Stimulated activated CD8-positive, alpha-beta memory T cell treated with anti-CD3 and anti-CD28 coated beads, Interleukin-4, amount 100 ng/mL, for 1 hour (primary cell): ENCODE measurements at places on chromosomes 7 and 10.
A peak's percentile ranks its signal among the peaks of the same experiment; 100 is the strongest.

DNA sequence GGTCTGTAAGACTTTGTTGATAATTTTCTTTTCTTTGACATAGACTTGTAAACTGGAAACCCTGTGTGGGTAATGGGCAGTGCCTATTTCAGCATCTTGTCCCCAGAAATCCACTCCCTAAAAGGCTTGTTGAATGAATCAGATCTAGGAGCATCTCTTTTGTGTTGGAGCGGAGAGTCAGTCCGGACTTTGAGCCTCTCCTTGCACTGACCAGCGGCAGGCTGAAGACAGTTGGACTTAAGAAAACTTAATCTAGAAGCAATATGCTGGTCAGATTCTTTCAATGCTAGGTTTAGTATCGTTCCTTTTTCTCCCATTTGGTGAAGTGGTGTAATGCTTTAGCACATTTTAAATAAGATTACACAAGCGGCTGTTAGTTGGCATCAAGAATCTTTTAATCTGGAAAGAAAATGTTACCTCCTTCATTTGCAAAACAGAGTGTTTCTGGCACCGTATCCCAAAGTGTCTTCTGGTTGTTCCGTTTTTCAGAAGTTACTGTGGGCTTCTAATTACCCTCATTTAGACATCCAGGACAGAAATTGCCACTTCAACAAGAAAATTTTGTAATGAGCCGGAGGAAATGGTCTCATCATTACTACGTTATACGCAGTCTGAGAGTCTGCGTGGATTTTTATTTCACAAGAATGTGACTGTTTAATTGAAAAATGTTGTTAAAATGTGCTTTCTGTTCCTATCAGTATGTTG, 74.7 kb downstream of the CUX1 start:
- DNase-seq: no peak

- no peak for DNase-seq
Observed at GRCh38 chr7:35415411-35415822, 161.5 kb upstream of the TBX20 start.

- no peak for DNase-seq
Observed at GRCh38 chr7:1260244-1260635, 27.6 kb downstream of the UNCX start.

DNA sequence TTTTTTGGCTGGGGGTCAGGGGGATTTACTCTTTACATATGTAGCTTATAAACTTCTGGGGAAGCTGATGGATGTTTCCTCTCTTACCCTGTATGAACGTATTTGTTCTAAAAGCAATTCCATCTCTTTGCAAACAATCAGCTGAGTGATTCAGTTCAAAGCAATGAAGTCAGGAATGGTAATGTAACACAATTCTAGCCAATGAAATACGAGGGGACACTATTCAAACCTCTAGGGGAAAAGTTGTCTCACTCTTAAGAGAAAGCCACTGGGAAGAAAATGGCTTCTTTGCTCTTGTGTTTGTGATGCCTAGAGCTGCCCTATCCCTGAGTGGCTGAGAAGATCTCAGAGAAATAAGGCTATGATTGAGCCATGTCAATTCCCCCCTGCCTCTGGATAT, 134.8 kb upstream of the SEMA3C start:
- no peak for DNase-seq

GRCh38 chr7:42552227-42552626, 315.2 kb upstream of the GLI3 start:
- no peak for DNase-seq

DNA sequence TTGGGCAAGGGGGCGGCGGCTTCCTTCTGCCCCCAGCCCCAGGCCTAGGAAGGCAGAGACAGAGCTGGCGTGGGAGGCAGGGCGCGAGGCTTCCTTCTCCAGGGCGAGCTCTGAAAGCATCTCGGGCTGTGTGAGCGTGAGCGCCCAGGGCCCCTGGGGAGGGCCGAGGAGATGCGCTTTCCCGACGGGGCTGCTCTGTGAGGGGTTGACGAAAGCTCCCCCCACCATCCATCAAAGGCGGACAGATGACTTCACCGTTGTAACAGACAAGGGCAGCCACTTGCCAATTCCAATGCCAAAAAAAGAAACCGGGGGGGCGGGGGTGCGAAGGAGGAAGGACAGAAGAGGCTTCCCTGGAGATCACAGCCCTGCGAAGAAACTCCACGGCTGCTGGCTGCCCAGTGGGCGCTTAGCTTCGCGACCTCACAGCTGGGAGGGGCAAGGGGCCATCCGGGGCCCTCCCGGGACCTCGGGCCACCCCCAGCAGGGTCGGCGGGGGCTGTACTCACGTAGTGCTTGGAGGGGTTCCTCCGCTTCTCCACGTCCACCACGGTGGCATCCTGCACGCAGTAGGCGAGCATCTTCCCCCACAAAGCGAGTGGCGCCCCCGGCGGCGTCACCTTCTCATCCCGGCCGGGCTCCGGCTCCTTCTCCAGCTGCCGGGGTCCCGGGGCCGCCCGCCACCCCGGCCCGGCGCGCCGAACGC, 537 bp downstream of the SH3PXD2A start:
- no peak for DNase-seq

GRCh38 chr7:5222841-5223411, 32.9 kb downstream of the WIPI2 start:
- no peak for DNase-seq

GRCh38 chr7:75739796-75740672, 1.3 kb upstream of the HIP1 start:
- DNase-seq: peak; percentile 7

DNA sequence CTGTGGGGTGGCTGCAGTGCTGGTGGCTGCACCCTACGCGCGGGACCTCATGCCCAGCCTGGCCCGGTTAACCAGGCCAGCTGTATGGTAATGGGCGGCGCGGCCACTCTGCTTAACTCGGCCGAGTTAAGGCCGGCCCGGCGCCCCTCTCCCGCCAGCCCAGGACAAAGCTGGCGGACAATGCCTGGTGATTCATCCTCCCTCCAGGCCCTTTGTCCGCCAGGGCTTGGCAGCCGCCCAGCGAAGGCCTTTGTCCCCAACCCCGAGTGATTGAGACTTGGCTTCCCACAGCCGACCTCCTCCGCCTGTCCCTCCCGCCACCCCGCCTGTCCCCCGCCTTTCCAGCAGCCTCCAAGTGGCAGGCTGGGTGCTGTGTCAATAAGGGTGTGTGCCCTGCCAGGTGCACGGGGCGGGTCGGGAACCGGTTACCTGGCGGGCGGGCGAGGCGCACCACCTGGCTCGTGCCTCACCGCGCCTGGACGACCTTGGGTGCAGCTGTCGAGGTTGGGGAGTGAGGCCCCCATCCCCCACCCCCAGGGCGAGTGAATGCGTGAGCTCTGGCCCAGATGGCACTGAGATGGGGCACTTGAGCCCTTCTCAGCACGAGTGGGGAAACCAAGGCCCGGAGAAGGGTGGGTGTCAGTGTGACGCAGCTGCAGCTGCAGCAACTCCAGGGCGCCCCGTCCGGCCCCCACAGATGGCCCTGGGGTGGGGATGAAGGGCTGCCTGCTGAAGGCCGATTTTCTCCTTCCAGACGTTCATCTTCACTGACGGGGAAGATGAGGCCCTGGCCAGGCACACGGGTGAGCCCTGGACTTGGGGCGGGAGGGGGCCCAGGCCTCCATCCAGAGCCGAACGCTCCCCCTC, 4.6 kb downstream of the LFNG start:
- no peak for DNase-seq

- DNase-seq: no peak
Observed at GRCh38 chr10:96588616-96589419, 2.0 kb upstream of the TM9SF3 start.

GRCh38 chr7:151937286-151937685, 19.0 kb upstream of the GALNTL5 start:
- DNase-seq: no peak

DNA sequence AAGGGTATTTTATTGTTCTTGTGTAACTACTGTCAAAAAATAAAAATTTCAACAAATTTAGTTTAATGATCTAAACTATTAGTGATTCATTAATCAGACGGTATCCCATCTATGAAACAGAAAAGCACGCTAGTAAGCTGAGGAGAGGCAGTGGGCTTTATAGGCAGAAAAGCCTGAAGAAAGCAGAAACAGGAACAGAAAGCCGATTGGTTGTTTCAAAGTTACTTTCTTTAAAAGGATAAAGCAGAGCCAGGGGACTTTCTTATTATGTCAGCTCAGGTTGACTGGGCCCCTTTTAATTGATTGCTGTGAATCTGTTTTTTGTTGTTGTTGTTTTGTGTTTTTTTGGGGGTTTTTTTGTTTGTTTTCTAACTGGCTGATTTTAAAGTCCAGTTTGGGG, 105.5 kb downstream of the TES start:
- no peak for DNase-seq

DNA sequence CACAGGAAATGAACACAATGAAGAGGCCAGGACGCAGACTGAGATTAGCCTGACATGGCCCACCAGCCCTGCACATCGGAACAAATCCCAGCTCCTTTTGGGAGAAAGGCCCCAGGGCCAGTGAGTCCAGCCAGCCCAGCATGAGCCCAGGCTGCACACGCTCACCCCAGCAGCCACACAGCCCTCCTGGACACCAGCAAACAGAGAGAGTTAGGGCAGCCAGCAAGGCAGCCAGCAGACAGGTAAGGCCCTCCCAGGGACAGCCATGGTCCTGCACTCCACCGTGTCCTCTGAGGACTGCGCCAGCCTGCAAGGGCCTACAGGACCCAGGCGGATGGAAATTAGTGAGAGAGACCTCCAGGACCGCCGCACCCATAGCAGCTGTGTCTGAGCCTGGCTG, 8.1 kb upstream of the GRID1 start:
- DNase-seq: no peak

GRCh38 chr10:90977855-90978486, 57.1 kb upstream of the ANKRD1 start:
- no peak for DNase-seq

- DNase-seq: no peak
Observed at GRCh38 chr10:61705022-61705613, 42.4 kb downstream of the CABCOCO1 start.

GRCh38 chr10:102670871-102671434, 26.7 kb downstream of the TRIM8 start:
- DNase-seq: no peak

GRCh38 chr7:43294080-43294630, 181.7 kb downstream of the HECW1 start:
- no peak for DNase-seq

DNA sequence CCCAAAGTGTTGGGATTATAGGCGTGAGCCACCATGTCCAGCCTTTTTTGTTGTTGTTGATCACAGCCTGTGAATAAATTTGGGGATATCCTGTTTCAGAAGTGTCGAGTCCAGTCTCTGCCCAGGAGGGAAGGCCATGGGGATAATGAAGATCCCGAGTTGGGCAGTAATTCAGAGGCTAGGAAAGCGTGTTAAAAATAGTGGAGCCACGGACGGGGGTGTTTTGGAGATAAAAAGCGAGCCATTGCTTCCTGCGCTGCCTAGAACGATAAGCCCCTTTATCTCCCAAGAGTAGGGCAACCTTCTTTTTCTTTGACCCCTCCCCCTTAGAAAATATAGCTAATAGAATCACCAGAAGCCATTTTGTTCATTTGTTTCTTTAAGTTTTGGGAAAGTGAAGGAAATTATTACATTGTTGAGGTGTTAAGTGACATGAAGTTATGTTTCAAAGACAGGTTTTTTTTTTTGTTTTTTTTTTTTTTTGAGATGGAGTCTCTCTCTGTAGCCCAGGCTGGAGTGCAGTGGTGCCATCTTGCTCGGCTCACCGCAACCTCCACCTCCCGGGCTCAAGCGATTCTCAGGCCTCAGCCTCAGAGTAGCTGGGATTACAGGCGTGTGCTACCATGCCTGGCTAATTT, 43.3 kb downstream of the IL15RA start:
- no peak for DNase-seq

- DNase-seq: no peak
Observed at GRCh38 chr10:103835096-103836050, 20.0 kb downstream of the SH3PXD2A start.

- DNase-seq: no peak
Observed at GRCh38 chr7:77827999-77828398, 29.4 kb downstream of the PHTF2 start.

- no peak for DNase-seq
Observed at GRCh38 chr7:100516135-100516812, 22.7 kb upstream of the AGFG2 start.

- no peak for DNase-seq
Observed at GRCh38 chr7:104252409-104253134, 44.8 kb upstream of the ORC5 start.

DNA sequence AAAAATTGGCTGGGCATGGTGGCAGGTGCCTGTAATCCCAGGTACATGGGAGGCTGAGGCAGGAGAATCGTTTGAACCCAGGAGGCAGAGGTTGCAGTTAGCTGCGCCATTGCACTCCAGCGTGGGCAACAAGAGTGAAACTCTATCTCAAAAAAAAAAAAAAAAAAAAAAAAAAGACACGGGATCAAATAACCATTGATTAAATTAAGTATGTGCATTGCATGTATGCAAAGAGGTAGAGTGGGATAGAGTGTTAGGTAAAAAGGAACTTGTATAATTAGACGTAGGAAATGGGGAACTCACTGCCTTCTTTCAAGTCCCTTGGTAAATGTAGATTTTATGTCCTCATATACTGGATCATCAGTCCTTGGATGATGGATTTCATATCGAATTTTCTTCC, 13.1 kb downstream of the VCL start:
- DNase-seq: no peak

DNA sequence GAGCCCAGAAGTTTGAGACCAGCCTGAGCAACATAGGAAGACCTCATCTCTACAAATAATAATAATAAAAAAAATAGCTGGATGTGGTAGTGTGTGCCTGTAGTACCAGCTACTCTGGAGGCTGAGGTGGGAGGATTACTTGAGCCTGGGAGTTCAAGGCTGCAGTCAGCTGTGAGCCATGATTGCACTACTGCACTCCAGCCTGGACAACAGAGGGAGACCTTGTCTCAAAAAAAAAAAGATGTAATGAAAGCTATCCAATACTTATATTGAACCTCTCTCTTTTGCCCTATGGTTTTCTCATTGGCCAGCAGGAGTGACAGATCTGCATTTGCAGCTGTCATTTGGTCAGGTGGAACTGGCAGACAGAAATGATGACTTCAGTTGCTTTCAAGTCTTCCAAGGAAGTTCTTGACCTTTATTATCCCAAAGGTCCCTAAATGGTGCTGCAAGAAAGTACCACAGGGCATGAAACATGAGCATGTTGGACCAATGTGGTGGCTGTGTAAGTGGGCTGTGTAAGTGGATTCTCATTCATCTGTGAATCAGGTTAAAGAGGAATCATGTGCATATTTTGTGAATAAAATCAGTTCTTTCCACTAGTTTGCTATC, 99.4 kb downstream of the CALD1 start:
- no peak for DNase-seq

- DNase-seq: no peak
Observed at GRCh38 chr7:101156866-101157589, 2.8 kb downstream of the AP1S1 start.

- DNase-seq: no peak
Observed at GRCh38 chr7:17026269-17026668, 144.5 kb upstream of the AGR3 start.

DNA sequence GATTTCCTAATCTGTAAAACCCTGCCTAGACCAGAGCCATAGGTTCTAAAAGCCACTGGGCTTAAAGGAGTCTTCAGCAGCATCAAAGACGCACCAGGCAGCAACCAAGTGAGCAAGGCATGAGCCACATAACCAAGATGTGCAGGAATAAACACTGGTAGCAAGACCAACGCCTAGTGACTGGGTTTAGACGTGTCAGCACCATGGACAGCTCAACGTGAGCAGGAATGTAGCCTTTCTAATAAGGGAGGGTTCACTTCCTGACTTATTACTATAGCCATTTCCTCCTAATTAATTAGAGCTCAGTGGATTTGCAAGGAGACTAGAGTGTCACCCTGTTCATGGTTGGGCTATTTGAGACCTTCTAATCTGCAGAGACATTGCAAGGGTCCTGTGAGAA, 223.7 kb downstream of the LHFPL3 start:
- no peak for DNase-seq
